Activated naive CD8-positive, alpha-beta T cell treated with anti-CD3 and anti-CD28 coated beads, Interleukin-2, amount 50 U/mL, for 16 hours (primary cell): ENCODE measurements at places on chromosomes 13 and 19.

GRCh38 chr13:108030769-108031168 lies 184.6 kb downstream of the LIG4 start:
- no peak for DNase-seq

DNA sequence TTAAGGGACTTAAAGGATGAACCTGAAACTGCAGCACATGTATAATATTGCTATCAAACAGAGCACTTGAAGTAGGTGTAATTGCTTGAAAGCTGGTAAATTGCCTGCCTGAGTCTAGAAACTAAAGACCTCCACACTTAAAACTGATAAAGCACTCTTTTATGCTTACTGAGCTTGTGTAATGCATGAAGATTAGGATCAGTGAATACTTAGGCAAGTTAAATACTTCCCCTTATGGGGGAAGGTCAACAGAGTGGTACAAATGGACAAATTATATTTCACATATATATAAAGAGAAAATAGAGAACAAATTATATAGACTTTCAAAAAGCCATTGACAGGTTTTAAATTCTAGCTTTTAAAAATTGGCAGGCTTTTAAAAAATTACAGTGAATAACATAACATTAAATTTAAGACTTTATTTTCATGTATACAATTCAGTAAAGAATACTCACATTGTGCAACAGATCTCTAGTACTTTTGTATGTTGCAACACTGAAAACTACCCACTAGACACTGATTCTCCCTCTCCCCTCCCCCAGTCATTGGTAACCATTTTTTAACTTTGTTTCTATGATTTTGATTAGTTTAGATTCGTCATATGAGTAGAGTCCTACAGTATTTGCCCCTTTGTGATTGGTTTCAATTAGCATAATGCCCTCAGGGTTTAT lies 23.9 kb downstream of the PIBF1 start:
- DNase-seq: no peak

- DNase-seq: no peak
Measured at GRCh38 chr19:45780146-45780447, 2.2 kb downstream of the DMPK start.

- no peak for DNase-seq
Measured at GRCh38 chr19:13902993-13903555, 2.8 kb downstream of the BRME1 start.

DNA sequence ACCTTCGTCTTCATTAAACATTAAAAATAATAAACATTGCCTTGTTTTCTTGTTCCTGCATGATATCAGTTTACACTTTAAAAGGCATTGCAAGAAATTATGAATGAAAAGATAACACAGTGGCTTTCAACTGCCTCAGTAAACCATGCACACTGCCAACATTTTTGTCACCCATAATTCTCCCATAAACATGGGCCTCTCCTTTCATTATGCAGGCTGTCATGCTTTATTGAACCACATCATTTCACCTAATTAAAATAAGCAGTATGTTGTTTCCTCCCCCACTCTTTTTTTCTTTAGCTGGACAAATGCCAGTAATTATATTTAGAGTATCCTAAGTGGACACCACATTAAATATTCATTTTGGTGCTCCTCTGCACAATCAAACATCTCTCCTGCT lies 1566.5 kb upstream of the SLC10A2 start:
- no peak for DNase-seq

DNA sequence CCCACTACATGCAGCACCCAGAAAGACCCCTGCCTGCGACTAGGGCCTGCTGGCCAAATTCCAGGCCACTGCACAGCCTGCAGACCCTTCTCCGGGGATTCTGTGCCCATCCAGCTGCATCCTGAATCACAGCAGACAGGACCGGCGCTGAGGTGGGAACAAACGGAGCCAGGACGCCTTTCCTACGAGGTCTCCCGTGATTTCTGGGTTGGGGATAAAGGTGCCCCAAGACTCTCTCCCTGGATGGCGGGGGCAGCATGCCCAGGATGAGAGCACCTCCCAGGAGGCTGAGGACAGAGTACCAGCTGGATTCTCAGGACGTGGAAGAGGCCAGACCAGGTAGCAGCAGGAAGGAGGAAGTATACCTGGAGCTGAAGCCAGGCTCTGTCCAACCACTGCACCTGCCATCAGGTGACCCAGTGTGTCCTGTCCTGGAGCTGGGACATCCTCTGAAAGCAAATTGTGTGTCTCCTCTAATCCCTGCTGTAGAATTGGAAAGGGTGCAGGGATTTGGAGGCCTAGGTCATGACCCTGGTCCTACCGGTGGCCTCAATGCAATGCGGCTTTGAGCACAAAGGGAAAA lies 3.4 kb upstream of the FUT5 start:
- DNase-seq: no peak

DNA sequence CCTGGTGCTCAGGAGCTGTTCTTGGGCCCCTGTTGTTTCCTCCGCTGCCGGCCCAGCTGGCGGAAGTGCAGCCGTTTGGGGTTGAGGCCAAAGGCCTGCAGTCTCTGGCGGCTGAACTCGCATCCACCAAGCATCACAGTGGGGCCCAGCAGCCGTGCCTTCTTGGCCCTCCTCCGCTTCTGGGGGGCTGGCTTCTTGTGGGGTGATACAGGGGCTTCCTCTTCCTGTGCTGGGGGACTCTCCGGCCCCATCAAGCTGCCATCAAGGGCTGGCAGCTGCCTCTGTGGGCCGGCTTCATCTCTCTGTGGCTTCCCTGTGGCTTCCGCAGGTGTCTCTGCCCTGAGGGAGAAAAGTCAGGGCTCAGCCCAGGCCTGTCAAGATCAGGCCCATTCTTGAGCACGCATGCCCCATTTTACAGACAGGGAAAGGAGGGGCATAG lies 10.3 kb downstream of the ATG4D start:
- DNase-seq: no peak

DNA sequence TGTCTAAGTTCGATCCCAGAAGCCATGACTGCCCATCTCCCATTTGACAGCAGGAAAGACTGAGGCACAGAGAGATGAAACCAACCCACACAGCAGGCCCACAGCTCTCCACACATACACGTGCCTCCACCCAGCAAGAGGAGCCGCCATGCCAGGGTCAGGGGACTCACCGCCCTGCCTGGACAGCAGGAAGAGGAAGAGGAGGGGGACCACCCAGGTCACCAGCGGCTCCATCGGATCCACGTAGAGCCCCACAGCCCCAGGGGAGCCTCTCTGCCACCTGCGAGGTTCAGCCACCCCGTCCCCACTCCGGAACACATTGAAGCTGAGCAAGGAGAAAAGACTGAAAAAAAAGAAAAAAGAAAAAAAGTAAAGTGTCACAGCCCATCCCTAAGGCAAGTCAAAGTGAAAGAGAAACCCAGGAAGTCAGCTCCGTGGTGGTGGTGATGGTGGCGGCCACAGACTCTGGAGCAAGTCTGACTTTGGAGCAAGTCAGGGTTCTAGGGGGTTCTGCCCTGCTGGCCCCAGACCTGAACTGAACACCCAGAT lies at the start of gene IL12RB1:
Gene IL12RB1 (minus strand): TSS at position 345 of the 549 bp plus-strand sequence. CDS start 111 bp downstream, at position 234.
- DNase-seq: no peak

DNA sequence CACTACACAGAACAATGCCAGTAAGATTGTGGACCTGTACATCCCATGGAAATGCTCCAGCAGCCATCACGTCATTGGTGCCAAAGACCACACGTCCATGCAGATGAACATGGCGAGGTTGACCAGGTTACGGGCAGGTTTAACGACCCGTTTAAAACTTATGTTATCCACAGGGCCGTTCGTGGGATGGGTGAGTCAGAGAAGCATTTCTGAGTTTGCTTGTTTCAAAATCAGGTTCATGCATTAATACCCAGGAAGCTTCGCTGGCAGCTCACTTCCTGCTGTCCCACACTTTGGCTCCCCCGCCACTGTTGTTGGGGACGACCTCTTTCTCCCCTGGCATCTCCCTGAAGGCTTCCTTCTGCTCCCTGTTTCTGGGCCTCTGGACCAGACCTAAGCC lies 194.1 kb downstream of the USP12 start:
- no peak for DNase-seq

DNA sequence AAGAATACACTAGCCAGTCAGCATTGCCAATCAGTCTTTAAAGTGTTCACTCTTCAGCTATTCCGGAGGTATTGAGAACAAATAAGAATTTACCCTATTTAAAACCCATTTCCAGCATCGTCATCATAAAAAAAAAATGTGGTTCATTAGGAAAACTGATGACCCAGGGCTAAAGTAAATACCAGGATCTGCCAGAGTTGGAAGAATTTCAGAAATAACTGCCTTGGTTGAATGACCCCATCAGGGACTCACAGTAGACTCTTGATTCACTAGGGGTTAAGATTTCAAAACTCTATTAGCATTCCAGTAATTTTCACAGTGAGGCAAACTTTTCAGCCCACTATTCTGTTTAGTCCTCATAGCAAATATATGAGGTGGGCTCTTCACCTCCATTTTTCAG lies 377.0 kb downstream of the ITGBL1 start:
- no peak for DNase-seq

DNA sequence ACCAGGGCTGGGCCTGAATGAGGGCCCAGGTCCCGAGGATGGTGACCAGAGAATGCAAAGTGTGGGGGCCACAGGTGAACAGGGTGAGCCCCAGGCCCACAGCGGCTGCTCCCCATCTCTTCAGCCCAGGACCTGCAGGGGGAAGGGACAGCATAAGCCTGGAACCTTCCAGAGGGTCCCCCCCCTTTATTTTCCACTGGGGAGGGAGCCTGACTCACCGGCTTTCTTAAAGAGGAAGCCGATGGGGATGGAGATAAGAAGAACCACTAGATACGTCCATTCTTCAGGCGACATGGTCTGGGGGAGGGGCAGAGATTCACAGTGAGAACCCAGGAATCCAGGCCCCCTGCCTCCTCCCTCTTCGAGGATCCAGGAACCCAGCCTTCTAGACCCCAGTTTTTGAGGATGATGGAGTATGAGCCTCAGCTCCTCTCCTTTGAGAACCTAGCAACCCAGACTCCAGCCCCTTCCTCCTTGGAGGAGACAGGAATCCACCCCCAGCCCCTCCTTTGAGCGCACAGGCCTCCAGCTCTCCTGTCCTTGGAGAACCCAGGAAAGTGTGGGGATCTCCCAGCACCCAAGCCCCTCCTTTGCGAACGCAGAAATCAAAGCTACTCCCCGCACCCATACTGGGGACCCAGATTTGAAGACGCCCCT lies 1.0 kb downstream of the MBOAT7 start:
- no peak for DNase-seq

DNA sequence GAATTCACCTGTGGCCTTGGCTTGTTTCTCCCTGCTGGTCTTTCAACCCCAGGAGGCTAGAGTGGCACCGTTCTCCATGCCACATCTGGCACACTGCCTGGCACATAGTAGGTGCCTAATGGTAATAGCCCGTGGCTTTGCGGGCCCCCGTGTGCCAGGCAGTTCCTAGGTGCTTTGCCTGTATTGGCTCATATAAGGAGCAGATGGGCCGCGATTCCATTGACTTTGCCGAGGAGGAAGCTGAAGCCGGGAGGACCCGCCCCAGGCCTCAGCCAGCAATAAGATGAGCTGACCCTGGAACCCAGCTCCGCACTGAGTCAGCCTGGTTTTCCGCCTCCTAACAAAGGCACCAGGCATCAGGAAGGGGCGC lies 807 bp downstream of the PGLYRP1 start:
- DNase-seq: no peak

DNA sequence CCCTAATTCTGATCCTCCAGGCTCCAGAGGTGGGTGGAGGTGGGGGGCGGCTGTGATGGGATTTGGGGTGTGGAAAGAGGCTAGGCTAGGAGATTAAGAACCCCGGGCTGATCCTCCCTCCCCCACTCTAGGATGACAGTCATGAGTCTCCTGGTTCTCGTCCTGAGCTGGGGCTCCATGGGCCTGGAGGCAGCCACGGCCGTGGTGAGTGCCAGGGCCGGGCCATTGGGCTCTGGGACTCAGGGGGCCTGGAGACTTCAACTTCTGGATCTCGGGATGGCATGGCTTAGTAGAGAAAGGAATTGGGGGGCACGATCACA lies 13.9 kb downstream of the TTYH1 start:
- no peak for DNase-seq

DNA sequence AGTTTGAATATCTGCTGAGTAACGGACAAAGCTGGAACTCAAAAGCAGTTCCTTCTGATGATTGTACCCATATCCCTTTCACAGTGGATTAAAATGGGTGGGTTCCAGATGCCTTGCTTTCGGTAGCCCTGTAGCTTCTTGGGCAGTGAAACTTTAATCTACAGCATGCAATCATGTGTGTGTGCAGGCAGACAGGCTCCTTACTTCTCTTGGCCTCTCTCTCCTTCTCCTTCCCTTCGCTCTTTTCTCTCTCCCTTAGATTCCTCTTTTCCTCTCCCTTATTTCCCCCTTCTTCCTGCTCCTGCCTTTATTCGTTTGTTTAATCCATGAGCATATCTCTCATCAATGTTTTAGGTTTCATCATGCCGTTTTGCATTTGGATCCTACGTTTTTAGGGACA lies 8.1 kb downstream of the DGKH start:
- DNase-seq: no peak

DNA sequence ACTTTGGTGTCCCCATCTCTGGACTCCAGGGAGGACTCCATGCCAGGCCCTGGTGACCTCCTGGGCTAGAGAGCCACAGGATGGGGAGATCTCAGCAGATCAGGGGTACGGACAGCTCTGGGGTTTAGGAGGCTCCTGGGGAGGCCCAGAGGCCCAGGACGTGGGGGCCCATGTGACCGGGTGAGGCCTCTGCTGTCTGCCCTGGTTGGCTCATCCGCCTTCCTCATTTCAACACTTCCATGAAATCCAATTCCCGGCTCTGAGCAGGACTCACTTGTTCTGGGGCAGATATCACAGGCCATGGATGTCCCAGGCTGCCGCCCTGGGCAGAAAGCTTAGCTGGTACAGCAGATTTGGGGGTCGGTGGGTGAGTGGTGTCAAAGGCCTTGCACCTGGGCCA lies 1.1 kb upstream of the PRAM1 start:
- no peak for DNase-seq

- no peak for DNase-seq
Measured at GRCh38 chr19:5407356-5407755, 47.9 kb upstream of the ZNRF4 start.

GRCh38 chr19:38388349-38389100 lies at the start of gene SPRED3:
SPRED3 (plus strand) TSS chr19:38388697; CDS start chr19:38390303, 1,606 bp downstream.
- DNase-seq: no peak

DNA sequence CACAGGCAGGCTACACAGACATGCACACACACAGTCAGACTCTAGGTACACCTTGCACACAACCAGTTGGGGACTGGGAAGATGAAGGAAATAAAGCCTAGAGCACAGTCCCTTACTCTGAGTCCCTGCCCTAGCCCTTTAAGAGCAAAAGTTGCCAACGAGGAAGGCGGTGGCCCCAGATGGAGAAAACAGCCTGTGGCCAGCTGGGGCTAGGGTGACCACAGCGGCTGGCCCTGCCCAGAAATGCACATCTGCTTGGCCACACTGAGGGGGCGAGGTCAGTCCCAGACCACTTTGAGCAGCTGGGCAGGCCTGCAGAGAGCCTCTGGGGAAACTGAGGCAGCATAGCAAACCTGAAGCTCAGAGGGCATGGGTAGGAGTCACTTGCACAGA lies 52.3 kb downstream of the PTPRS start:
- no peak for DNase-seq

DNA sequence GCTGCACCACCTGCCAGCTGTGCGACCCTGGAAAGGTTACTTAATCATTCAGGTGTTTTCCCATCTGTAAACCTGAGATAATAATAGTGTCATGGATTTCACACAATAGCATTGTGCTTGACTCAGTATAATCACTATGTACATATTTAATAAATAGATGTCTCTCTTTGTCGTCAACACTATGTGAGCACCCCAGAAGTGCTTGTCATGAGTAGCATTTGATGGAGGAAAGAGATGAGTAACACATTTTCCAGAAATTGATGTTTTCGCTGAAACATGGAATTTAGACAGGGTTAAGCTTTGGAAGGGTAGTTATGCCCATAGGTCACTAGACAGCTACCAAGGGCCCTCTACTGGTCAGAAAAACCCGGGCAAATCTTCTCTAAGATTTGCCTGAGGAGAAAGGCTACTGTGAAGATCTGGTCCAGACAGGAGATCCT lies 9.5 kb upstream of the MBNL2 start:
- DNase-seq: no peak
